ENCODE measurements at places on chromosomes 12 and 14. TPM values are rescaled to one million over a fixed set of nuclear protein-coding genes. Genes with fewer than 3 reads are reported as not detected.

GRCh38 chr12:69474456-69474855 lies 4.3 kb downstream of the FRS2 start:
- no peak for DNase-seq

The ALDH2 gene
- 16.5 TPM for total RNA-seq

The GARIN6 gene
- not detected for total RNA-seq

The MFAP5 gene
- not detected for total RNA-seq
